BJ (cell line): ENCODE measurements at places on chromosomes 4 and X. TPM values are rescaled to one million over a fixed set of nuclear protein-coding genes. Genes with fewer than 3 reads are reported as not detected.

- DNase-seq = peak; percentile 32
These were observed 113.9 kb downstream of the NYX start for GRCh38 chrX:41561045-41561444.

- no peak for DNase-seq
These were observed 563 bp downstream of the FAM13A start for GRCh38 chr4:89056292-89056952.

GRCh38 chrX:48972220-48973164 lies 848 bp upstream of the KCND1 start:
- no peak for DNase-seq

DNA sequence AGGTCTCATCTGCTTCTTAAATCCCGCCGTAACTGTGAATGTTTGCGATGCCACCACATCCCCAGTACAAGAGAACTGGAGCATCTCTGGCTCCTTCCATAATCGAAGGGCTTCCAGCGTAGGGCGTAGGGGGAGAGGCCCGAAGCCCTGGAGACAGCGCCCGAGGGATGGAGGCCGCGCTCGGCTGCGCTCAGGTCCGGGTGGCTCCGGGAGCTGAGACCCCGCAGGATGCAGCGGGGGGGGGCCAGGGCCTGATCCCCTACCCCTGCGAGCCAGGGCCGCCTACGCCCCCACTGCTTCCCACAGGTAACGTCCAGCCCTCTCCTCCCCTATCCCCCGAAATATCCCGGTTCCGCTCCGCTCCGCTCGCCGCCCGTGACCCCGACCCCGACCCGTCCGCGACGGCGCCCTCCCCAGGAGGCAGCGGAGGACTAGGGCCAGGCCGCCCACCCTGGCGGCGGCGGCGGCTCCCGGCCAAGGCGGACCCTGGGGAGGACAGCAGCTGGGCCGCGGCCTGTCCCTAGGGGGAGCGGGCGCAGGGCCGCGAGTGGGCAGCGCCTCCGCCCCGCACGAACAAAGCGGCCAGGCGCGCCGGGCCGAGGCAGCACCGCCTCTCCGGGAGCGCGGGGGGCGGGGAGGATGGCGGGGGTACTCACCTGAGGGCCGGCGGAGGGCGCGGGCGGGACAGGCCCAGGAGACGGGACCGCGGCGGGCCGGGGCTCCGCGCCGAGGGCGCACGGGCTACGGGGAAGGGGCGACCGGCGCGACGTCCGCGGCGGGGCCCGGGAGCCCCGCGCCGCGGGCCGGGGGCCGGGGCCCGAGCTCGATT lies 723 bp downstream of the WDFY3 start:
- DNase-seq = no peak

GRCh38 chrX:136880003-136880451 lies 498 bp downstream of the RBMX start:
- no peak for DNase-seq

DDIT4L gene
- 1.2 and 1.6 TPM in 2 replicates for polyA plus RNA-seq

UGT2B15 gene
- not detected in 2 replicates for polyA plus RNA-seq
